ENCODE measurements at places on chromosomes 1 and 21.

DNA sequence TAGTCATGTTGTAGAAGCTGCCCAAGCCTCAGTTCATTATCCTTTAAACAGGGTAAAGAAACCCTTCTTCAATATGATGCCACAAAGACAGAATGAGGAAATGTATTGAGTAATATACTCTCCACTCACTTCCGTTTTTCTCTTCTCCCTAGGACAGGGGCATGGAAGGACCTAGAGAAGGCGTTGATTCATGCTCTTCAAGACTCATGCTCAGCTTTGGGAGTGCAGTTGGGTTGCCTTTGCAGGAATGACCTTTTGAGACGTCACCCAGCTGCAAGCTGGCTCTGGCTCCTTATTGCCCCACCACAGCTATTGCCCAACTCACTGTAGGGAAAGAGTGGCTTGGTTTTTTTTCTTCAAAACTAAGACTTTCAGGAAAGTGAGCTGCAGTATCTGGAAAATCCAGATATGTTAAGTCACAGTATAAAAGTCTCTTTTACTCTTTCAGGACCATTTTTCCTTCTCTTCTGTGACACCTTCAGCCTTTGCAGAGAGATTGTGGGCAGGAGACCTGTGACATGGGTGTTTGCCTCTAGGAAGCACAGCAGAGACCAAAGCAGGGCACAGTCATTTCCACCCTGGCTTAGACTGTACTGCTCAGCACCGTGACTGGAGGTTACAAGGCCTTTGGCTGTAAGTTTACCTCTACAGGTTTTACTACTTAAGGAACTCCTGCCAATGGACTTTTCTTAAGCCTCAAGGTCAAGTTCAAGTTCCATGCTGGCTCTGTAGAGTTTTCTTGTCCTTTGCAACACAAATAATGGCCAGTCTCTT lies 39.5 kb downstream of the XCL2 start:
- DNase-seq: no peak

- no peak for DNase-seq
These were observed 57.7 kb downstream of the ZC3H11B start for GRCh38 chr1:219555031-219555692.

- no peak for DNase-seq
These were observed 1.6 kb downstream of the ALX3 start for GRCh38 chr1:110068646-110069403.

DNA sequence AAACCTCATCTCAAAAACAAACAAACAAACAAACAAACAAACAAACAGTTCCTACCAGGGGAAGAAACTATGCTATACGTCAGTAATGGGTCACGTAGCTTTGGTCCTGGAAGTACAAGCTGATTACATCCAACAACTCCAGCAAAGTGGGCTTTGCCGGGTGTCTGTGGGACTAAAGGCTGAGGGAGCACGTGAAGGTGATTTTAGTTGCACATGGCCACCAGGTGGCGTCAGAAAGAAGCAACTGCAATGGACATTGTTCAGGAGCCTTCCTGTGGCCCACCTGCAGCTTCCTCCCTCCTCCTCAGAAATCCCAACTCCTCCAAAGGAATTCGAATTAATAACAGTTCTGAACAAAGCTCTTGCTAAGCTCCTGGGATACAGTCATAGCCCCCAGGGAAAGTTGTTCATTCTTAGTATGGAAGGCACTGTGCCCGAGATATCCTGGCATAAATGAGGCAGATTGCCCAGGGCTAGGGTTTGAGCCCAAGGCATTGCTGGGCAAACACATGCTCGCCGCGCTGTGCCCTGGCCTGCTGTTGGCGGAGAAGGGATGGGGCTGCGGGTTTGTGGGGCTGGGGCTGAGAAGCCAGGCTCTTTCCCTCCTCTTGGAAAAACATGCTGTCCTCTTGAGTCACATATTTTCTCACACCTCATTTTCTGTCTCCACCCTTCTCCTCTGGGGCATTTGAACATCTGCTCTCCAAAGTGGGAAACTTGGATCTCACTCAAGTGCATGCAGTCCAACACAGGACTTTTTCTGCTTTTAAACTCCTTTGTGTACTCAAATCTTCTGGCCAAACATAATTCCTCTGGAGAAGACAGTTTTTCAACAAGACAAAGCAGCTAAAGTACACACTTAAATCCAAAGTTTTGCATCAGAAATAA lies 28.6 kb downstream of the AKNAD1 start:
- peak; percentile 46 for DNase-seq

- DNase-seq: no peak
These were observed 40.4 kb downstream of the TRIM11 start for GRCh38 chr1:228366062-228366865.

- peak; percentile 81 for DNase-seq
These were observed 10.0 kb upstream of the FAAP20 start for GRCh38 chr1:2204415-2205190.

DNA sequence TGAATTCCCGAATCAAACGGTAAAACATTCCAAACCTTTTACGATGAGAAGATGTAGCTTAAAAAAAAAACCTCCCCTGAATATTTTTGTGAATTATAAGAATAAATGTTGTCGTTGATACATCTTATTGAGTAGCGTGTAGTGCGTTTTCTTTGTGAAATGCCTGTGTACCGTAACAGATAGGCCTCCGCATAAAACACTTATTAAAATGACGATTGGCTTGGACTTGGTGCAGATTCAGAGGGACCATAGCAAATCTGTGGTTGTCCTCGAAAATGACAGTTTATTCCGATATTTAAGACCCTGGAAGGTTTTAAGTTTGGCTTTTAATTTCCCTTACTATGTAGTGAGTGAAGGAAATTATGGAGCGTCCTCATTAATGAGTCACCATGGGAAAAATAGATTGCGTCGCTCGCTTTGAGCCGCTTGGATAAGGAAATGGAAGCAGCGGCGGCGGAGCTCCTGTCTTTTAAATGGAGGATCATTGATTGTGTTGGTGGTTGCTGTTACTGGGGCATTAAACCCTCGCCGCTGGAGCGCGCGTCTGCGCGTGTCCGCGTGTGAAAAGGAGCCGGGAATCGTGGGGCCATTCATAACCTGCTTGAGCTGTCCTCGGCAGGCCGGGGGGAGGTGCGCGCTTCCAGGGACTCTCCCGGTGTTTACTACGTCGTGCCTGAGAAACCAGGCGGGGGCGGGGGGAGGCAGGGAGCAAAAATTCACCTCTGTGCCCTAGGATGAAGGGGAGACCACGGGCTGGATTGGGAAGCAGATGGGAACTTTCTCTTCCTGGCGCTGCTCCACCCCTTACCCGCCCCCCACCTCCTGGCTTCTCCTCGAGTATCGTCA lies 1.6 kb downstream of the SPEN start:
- no peak for DNase-seq

DNA sequence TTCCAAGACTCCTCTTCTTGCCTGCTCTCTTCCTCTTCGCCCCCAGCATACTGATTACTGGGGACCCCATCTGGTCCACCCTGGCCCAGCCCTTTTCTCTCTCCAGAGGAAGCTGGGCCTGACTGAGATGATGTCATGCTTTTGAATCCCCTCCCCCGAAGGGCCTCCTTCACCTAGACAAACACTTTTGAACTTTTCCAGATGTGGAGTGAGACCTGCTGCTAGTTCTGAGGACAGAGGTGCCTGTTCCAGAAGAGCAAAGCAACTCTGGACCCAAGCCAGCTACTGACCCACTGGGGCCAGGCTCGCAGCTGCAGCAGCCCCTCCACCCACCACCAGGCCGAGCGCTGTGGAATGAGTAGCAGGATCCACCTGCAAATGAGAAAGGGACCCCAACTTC lies 8.4 kb downstream of the CD34 start:
- no peak for DNase-seq

GRCh38 chr1:5333291-5333690 lies 658.9 kb downstream of the NPHP4 start:
- no peak for DNase-seq

DNA sequence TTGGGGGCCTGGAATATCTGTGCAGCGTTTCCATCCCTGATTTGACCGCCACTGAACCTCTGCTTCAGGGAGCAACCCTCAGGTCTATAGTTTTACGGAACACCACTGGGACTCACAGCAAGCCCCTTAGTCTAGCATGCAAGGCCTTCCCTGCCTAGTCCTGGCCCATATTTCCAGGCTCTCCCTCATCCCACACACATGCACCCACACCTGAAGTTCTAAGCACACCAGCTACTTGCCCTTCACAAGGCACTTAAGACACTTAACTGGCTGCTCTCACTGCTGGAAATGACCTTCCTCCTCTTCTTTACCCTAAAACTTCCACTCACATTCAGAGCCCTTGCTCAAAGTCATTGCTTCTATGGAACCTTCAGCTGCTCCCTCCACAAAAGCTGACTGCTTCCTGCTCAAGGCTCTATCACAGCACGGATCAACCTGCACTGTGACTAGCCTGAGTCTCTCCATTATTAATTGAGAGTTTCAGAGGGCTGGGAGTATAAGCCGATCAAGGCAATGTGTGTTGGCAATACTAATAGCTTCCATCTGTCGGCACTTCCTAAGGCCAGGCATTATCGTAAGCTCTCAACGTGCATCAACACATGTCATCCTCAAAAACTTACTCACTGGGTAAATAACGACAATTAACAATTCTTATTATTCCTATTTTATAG lies 84.3 kb downstream of the RRAGC start:
- no peak for DNase-seq

DNA sequence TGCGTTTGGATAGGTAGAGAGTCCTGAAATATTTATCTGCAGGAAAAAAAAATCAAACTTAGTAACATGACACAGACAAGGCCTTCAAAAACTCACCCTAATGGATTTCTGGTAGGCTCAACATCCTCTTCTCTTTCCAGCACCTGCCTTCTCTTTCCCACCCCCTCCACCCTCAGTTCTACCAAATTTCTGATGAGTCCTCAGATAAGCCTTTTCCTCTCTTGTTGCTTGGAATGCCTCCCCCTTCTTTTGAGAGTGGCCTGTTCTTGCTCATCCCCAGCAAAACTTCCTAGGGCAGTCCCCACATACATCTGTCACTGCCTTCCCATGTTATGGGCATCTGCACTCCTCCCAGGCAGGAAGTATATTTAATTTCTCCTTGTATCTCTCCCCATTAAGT lies 7.6 kb upstream of the LBR start:
- DNase-seq: no peak

- no peak for DNase-seq
These were observed 10.4 kb downstream of the C1orf226 start for GRCh38 chr1:162391790-162392563.

DNA sequence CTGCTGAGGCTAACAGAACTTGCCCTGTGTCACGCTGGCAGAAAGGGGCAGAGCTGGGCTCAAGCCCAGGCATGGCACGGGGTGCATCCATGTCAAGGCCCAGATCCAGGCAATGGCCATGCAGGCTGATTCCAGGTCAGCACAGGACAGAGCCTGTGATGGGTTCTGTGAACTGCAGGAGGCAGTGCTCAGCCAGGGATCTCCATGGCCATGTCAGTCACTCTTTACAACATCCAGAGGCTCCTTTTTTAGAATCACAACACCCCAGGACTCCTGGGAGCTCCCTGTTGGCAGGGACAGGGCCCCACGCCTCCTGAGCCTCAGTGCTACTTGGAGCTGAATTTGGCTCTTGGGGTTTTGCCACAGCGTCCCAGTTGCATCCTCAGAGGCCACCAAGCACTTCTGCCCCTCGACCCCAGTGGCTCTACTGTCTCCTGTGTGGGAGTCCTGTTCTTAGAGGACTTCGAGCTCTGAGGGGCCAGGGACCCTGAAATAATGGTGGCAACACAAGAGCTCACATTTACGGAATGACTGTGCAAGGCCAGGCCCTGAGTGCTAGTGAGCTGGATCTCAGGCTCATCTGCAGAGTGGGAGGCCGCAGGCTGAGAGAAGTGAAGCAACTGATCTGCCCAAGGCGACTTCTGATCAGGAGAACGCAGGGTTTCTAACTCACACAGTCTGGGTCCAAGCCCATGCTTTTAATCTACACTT lies 211.5 kb downstream of the TRABD2B start:
- DNase-seq: no peak

GRCh38 chr1:101112051-101112780 lies 86.6 kb upstream of the DPH5 start:
- no peak for DNase-seq

DNA sequence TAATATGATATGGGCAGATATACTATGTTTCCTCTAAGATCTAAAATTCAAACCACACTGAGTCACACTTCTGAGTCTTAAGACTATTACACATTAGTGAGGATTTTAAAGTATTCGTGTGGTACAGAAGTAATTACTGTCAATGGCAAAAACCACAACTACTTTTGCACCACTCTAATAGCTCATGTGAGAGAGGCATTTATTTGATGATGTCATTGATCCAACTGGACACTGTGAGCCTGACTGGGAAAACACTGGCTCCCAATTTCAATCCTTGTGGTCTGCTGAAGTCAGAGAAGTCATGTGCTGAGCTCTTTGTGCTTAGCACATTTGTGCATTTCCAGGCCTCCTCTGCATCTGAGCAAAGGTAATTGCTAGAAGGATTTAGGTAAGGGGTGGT lies 377.8 kb downstream of the USH2A start:
- no peak for DNase-seq

DNA sequence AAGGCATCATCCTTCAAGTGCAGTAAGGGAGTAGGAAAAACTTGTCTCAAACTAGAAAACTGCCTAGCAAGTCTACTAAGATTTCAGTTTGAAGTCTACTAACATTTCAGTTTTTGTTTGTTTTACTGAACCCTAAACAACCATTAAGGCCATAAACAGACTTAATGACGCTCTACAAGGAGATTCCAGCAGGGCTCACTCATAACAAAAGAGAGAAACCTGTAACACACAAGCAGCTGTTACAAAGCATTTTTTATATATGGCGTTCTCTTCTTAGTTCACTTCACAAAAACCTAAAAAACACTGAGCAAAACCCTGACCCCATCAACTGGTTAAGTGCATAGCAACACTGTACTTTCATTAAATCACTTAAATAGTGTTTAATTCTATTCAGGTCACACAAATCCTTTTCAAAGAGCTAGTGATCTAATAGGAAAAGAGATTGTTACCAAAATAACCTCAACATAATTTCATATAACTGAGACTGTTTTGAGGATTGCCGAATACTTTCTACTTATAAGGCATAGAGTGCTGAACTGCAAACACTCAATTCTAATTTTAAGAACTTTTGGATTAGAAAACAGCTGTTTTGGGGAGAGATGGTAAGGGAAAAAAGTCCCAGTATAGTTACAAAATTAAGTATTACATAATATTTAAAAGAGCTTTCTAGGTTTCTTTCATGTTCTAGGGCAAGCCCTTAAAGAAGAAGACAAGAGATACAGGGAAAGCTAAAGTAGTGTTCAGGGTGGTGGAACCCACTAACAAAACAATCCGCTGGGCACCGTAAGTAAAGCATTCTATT lies 1.4 kb downstream of the B3GALNT2 start:
- no peak for DNase-seq

DNA sequence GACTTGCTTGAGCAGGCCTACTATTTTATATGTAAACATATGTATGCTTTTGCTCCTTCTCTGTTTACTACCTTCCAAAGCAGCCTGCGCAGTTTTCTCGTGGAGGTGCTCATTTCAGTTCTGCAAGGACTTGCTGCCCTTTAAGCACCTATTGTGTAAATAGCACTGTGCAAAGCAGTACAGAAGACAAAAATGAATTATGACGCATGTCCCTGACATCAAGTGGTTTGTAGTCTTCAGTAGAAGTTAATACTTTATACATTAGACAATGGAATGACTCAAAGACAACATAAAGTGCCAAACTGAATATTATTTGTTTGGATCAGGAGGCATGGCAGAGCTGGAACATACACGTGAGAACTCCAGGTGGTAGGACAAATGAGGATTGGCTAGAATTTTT lies 611.7 kb downstream of the LMO4 start:
- no peak for DNase-seq
